Renal pelvis (tissue), 12 donors: ENCODE measurements at places on chromosomes 1 and 21. TPM values are rescaled to one million over a fixed set of nuclear protein-coding genes. Genes with fewer than 3 reads are reported as not detected.
A peak's percentile ranks its signal among the peaks of the same experiment; 100 is the strongest.

DNA sequence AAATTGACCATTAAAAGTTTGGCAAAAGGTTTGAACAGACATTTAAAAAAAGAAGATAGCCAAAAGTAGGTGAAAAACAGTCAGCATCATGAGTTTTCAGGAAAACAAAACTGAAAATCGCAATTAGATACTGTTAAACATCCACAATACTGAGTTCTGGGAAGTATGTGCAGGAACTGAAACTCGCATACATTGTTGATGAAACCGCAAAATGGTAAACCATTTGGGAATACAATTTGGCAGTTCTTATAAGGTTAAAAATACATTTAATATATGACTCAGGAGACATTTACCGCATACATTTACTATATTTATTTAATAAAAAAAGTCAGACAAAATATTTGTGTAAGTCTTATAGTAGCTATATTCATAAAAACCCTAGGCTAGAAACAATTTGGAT lies 393.2 kb downstream of the COL11A1 start:
- no peak for DNase-seq

DNA sequence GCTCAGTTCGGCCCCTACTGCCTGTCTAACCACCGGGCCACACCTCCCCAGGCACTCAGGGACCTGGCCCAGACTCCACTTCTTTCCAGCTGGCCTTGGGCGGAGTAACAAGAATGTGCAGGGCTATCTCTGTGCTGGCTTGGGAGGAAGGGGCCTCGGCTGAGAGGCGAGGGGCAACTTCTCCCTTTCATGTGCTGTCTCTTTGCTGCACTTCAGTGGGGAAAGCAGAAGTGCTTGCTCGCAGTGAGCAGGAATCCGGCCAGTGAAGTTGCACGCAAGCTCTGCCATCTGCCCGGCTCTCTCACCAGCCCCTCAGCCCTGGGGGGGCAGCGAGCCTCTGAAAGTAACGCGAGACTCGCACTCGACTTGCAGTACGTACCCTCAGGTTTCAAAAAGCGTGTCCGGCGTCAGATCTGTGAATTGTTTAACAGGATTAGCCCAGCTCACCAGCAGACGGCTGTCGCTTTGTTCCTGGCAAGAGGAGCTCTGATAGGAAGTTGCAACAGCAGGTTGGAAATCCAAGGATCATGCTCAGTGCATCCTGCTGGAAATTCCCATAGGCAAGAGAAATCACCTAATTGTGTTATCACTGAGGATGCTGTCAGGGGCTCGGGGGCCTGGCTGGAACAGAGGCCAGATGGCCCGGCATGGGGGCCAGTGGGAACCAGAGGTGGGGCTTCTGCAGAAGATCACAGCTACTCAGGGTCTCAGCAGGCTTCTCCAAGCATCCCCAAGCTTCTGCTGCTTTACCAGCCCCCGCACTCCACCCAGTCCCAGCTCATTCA lies 221.1 kb downstream of the NPHP4 start:
- no peak for DNase-seq

DNA sequence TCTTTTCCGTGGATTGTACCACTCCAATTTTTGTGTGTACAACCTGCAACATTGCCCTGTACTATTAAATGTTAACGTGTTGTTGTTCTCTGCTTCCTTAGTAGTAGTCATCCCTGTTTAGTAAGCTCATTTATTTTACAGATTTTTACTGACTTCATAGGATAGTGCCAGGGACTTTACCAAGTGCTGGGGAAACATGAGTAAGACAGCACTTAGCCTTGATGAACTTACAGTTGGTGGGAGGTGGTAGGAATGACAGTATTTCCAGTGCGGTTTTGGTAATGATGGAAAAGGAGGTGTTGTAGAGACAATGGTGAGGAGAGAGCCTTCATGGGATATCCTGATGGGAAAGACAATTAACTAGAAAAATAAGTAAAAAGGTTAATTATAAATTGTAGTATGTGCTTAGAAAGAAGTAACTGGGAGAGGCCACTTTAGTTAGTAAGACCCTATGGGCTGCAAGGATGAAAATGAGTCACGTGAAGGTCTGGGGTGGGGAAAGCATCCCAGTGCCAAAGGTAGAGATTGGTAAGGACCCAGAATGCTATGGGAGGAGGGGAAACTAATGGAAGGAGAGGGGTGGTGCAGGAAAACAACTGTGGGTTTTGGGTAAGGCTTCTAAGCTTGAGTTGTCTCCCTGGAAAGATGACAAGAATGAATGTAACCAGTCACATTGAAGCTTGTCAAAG lies 1.7 kb downstream of the RLF start:
- DNase-seq: no peak

GRCh38 chr1:242523719-242524570 lies 552 bp downstream of the PLD5 start:
- peak; percentile 42 for DNase-seq

- no peak for DNase-seq
Observed at GRCh38 chr1:2914702-2915101, 106.6 kb upstream of the ACTRT2 start.

DNA sequence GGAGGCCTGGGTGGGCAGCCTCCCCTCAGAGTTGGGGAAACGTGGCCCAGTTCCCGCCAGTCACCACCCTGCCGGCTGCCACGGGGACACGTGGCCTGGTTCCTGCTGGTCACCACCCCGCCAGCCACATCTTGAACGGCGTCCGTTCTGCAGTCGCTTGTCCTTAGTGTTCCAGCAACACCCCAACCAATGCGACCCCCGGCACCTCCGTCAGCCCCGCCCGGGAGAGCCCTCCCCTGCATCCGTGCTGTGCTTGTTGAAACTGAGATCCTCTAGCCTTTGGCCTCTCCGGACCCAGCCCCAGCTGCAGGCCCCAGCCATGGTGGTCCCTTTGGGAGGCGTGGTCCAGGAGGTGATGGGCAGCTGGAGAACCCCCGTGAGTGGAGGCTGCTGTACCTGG lies 18.7 kb downstream of the PRKCZ start:
- DNase-seq: no peak

DNA sequence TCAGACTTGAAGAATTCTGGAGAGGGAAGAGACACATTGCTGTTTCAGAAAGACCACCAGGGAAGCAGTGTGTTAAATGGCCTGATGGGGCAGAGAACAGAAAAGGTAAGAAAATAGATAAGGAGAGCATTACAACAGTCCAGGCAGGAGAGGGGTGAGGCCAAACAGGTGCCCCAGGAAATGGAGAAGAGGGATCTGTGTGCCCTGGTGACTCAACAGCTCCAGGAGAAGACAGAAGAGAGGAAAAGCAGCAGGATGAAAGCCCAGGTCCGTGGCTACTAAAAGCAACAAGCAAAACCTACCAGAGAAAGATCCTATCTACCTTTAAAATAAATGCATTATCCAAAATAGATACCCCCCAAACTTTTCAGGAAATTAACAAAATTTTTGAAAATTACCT lies 9.2 kb downstream of the TP53BP2 start:
- no peak for DNase-seq

- DNase-seq: no peak
Observed at GRCh38 chr1:203763505-203763904, 1.5 kb upstream of the LAX1 start.

The C4BPB gene
- 0.53 TPM for polyA plus RNA-seq

The GBP5 gene
- polyA plus RNA-seq: 0.52 TPM

The RGS4 gene
- 11.4 TPM for polyA plus RNA-seq

The S100A1 gene
- 21.0 TPM for polyA plus RNA-seq

The CELA3B gene
- polyA plus RNA-seq: not detected

The LCE7A gene
- not detected for polyA plus RNA-seq
